Left kidney (tissue), 8 donors: ENCODE measurements at places on chromosomes 5 and 9. TPM values are rescaled to one million over a fixed set of nuclear protein-coding genes. Genes with fewer than 3 reads are reported as not detected.

Gene DIPK1B
- polyA plus RNA-seq: 27.6 TPM

Gene NR2F1
- polyA plus RNA-seq: 220 TPM

Gene RANBP17
- polyA plus RNA-seq: 22.3 TPM

Gene SNCAIP
- polyA plus RNA-seq: 26.1 TPM

Gene ARL14EPL
- not detected for polyA plus RNA-seq

Gene SMIM33
- polyA plus RNA-seq: 0.05 TPM

Gene LCN10
- polyA plus RNA-seq: 1.8 TPM

Gene RAD23B
- 142 TPM for polyA plus RNA-seq

Gene IFNK
- polyA plus RNA-seq: not detected

Gene RASA1
- 58.2 TPM for polyA plus RNA-seq

Gene CTSV
- polyA plus RNA-seq: 32.0 TPM

Gene SLC46A2
- 0.12 TPM for polyA plus RNA-seq

Gene CSF1R
- polyA plus RNA-seq: 11.8 TPM

Gene C5orf46
- polyA plus RNA-seq: not detected

Gene POC5
- polyA plus RNA-seq: 21.7 TPM

Gene SLC24A2
- 0.18 TPM for polyA plus RNA-seq

Gene CDH6
- polyA plus RNA-seq: 89.6 TPM

GRCh38 chr9:21287280-21287679, 17.8 kb downstream of the IFNA5 start:
- no peak for DNase-seq

DNA sequence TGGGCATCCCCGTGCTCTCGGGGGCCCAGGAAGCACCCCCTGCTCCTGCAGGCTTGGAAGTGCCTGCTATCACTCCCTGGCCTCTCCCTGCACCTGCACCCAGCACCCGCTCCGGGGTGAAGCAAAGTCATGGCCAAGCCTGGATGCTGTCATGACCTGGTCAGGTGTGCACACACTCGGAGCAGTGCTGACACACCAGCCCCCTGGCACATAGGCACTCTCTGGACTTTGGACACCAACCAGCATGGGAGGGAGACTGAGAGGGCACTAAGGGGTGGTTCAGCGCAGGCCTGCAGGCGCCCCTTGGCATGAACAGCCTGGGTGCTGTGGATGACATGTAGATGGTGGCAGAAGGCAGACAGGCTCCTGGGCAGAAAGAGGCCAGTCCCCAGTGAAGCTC, 158.6 kb downstream of the GHR start:
- no peak for DNase-seq

- DNase-seq: no peak
These were observed 212.6 kb upstream of the ACTBL2 start for GRCh38 chr5:57695179-57695578.

DNA sequence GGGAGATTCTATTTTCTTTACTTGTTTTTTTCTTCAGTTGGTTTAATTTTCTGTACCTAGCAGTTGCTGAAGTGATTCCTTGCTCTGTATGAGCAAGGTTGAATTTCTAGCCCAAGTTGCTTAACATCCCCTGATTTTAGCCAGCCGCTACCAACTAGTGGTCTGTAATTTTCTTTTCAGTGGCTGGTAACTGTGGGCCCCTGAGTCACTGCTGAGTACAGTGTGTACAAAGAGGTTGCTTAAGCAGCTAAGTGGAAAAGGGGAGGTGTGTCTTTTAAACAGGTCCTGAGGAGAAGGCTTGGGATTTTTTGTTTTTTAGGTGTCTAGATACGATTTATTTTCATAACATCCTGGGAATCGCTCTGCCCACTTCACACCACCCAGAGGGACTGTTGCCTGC, 254.7 kb downstream of the NR3C1 start:
- DNase-seq: no peak

DNA sequence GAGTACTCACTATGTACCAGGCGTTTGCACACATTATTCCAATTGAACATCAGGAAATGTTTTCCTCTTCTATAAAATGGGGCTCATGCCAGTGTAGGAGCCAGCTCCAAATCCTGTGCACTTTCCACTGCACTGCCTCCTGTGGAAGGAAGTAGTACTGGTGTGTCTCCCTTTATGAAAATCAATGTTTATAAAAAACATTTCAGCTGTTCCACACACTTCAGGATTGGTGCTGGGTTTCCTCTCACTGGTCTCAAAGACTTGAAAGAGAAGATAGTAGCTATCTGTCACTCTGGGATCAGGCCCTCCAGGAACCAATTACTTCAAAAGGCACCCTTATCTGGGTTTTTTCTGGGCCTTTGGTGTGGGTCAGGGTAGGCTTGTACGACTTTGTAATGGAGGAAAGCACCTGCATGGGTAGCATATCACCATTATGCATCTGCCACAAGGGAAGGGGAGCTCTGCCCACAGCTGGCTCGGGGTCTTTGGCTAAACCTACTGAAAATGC, 32.5 kb downstream of the RAB14 start:
- no peak for DNase-seq

DNA sequence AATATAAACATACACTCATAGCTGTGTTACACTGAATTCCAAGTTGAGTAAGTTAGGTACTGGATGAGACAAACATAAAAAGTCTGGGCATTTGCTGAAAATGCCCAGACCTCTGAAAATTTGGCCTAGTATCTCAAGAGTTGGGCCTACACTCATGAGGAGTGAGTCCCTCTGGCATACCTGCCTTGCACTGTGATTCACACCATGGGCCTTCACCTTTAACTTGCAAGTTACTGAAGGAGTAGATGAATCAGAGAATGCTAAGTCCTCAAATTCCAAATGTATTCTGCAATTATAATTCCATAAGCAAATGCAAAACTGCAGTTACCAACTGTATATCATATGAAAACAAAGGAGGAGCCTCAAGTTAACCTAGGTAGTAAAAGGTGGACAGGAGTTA, 32.3 kb upstream of the C9orf40 start:
- no peak for DNase-seq

- DNase-seq: no peak
These were observed 82.6 kb downstream of the SH3PXD2B start for GRCh38 chr5:172371684-172372083.

- DNase-seq: no peak
These were observed 441.3 kb upstream of the PIK3R1 start for GRCh38 chr5:67774267-67774552.

- peak; percentile 71 for DNase-seq
These were observed 62.5 kb downstream of the CYFIP2 start for GRCh38 chr5:157328277-157328912.

DNA sequence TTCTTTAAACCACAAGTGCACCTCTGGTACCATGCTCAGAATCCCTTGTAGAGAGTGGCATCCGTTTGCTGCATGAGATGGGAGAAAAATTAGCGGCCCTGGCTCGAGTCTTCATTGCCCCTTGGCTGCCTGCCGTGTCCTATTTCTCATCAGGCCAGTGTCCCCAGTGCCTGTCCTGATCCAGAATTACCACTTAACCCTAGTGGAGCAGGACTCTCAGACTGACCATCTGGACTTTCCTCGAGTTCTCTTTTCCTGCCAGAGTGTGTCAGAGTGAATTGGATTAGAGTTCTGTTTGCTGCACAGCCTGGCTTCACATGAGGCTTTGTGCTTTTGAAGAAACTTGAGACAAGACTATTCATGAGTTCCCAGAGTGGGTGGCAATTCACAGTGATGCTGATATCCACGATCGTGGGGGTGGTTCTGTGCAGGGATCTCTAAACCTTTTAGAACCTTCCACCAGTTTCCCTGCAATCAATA, 92.6 kb downstream of the C9orf152 start:
- DNase-seq: no peak

GRCh38 chr5:159316519-159317383, 13.5 kb downstream of the IL12B start:
- peak; percentile 46 for DNase-seq

DNA sequence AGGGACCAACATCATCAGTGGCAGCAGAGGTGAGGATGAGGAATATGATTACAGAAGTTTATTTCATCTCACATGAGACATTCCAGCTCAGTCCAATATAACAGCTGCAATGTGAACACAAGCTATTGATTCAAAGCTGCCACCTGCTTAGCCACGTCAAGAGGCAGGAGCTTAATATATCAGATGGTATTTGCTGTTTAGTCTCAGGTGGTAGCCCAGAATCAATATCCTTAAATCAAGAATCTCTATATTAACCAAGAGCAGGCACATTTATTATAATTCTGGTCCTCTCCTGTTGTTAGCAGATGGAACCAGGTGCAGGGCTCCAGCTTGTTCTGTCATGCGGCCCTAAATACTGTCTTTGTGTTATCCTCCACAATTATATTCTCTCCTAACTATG, 431.6 kb downstream of the ICE1 start:
- DNase-seq: no peak

DNA sequence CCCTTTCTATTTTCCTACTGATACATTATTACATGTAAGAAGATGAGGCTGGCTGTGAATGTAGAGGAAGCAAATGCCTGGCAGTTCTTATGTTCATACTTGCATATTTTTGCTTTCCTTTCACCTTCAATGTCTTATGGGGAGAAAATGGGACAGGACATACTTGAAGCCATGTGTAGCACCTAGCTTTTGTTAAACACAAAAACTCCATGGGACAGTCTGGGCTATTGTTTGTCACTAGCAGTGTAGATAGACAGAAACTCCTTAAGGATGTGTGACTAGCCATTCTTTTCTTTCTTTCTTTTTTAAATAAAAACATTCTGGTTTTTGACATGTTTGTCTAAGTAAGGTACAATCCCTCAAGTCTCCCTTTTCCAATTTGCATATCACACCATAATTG, 122.7 kb downstream of the ARL15 start:
- DNase-seq: no peak

GRCh38 chr5:123610665-123611405, 98.9 kb downstream of the CSNK1G3 start:
- peak; percentile 60 for DNase-seq

- DNase-seq: no peak
These were observed at the start of gene RGS14 for GRCh38 chr5:177357459-177358351. RGS14 (plus strand) TSS chr5:177357924; CDS start chr5:177358025, 101 bp downstream.

DNA sequence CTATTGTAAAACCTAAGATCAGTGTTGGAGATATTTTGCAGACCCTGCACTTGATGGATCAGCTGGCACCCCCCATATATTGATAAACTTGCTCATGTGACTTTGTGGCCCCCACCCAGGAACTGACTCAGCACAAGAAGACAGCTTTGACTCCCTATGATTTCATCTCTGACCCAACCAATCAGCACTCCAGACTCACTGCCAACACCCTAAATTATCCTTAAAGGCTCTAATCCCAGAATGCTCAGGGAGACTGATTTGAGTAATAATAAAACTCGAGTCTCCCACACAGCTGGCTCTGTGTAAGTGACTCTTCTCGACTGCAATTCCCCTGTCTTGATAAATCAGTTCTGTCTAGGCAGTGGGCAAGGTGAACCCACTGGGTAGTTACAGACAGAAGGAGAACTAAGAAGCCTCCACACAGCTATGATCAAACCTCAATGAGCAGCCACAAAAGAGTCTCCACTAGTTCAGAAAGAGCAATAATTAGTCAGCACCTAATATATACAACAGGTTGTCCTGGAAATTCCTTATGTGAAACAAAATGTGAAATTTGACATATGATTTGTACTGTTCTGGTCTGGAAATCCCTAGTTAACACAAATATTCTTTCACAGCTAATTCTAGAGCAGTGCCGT, 52.2 kb downstream of the ACTL7B start:
- DNase-seq: no peak

- DNase-seq: no peak
These were observed 7.0 kb upstream of the ERAP2 start for GRCh38 chr5:96869372-96869641.

DNA sequence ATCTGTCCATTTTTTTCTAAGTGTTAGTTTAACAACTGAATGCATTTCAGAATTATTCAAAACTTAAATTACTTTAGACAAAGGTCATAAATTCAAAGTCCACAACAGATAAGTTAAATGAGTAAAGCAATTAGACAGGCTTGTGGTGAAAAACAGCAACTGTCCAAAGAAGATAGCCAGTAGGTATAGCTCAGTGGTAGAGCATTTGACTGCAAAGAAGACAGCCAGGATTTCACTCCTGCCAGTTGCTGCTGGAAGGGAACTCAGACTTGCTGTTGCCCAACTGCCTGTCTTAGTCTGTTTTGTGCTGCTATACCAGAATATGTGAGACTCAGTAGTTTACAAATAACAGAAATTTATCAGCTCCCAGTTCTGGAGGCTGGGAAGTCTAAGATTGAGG, 10.0 kb downstream of the FANCC start:
- DNase-seq: no peak

GRCh38 chr5:156582193-156582598, 255.2 kb downstream of the SGCD start:
- DNase-seq: no peak

DNA sequence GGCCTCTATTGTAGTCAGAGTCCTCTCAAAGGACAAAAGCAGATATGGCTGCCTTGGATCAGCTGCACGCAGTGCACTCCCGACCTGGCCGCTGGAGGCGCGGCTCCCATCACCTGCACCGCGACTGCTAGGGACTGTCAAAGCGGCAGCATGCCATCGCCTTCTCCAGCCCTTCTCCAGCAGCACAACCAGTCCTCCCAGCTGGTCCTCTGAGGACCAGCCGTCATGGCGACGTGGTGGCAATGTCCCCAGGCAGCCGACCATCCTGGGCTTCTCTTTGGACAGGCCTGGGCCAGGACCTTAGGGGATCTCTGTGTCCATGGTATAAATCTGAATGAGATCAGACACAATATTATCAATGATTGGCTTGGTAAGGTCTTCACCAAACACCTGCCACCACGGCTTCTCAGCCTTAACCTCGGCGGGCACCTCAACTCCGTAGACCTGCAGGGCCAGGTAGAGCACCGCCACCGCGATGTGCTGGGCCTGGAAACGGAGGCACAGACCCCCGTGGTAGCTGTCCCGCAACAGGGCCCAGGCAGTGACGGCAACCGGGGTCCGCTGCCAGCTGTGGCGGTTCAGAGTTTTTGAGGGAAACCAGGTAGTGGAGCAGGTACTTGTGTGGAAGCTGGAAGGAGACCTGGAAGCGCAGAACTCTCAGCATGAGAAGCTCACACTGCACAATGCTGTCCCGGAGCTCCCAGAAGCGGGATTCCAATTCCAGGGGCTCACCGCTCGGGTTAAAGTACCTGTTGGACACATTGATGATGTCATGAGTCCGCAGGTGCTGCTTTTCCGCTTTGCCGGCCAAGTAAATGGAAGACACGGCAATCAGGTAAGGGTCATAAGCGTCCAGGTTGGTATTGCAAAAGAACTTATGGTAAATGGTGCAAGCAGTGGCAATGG, 8.5 kb downstream of the DUSP1 start:
- DNase-seq: no peak

GRCh38 chr5:1187234-1187949, 14.0 kb upstream of the SLC6A19 start:
- no peak for DNase-seq

DNA sequence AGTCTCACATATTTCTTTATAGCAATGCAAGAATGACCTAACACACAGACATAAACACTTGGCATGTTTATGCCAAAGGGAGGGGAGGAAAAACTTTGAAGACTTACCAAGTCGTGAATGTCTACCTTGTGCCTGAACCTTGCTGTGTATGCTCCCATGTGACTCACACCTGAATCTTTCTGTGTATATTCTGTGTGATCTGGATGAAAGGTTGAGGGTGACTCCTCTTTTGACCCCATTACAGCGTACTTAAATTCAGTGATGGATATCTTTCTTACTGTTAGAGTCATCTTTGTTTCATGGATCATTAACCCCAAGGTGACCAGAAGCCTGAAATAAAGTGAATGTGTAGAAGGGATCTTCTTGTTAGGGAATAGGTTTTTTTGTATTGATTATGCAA, 52.9 kb upstream of the PTGER4 start:
- DNase-seq: no peak
